Effector memory CD8-positive, alpha-beta T cell (primary cell): ENCODE measurements at places on chromosomes 1 and 21.

DNA sequence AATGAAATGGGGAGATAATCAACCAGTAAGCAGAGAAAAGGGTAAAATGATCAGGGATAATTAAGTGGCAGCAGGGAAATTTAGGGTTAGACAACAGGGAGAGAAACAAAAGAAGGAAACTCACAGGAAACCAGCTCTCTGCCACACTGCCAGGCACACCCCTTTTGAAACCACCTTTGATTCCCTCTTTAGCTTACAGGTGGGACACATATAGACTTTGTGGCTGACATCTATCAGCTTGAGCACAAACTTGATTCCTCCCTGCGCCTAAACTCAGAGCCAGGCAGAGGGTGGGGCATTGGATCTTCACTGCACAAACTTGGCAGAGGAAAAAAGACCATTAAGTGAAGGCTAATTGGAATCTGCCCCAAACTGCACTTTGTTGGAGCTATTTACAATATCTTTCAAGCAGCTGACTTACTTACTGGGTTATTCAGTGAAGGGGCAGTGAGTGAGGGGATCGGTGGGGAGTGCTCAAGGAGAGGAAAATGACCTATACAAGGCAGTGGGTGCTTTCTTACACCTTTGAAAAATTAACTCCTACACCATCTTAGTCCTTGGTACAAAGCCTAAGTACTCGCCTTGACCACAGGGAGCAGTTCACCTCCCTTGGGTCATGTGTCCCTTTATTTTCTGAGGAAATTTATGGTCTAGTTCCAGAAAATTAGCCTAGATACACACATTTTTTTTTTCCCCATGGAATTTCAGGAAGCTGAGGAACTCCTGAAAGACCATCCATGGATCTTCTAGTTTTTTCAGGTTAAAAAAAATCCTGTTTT, 60.2 kb downstream of the PBX1 start:
- H3K4me1 ChIP-seq: no peaks in the 10 kb centered on the region
- no peak overlapping the region for H3K4me3 ChIP-seq
- peaks cover 6% of the 10 kb centered on the region for H3K27me3 ChIP-seq

DNA sequence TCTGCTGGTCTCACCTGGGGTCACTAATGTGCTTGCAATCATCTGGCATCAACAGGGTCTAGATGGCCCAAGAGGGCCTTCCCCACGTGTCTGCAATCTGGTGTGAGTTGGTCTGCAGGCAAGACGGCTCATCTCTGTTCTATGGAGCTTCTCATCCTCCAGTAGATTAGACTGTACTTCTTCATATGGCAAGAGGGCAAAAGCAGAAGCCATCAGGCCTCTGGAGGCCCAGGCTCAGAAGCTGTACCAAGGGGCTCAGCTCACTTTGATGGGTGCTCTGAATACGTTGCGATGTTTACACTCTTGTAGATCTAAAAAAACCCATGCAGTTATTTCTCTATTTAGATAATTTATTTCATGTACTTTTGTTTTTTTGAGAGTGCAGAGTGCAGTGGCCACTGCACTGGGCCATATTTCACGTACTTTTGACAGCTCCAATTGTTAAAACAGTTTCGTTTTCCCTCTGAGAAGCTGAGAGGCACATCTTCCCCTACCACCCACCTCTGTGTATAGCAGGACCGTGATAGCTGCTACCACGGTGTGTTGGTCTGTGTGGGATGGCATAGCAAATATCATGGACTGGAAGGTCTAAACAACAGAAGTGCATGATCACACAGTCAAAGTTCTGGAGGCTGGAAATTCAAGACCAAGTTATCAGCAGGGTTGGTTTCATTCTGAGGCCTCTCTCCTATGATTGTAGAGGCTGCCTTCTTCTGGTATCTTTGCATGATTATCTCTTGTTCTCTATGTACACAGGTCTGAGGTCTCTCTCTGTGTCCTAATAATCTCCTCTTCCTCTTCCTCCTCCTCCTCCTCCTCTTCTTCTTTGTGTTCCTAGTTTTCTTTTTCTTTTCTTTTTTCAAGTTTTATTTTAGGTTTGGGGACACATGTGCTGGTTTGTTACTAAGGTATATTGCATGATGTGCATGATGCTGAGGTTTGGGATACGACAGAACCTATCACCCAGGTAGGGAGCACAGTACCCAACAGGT, 17.0 kb downstream of the CITED4 start:
- no peaks in the 10 kb centered on the region for H3K27me3 ChIP-seq
- DNase-seq: no peak
- H3K27ac ChIP-seq: peak overlapping the region; percentile 7
- H3K36me3 ChIP-seq: no peaks in the 10 kb centered on the region
- H3K4me3 ChIP-seq: peak overlapping the region; percentile 3

DNA sequence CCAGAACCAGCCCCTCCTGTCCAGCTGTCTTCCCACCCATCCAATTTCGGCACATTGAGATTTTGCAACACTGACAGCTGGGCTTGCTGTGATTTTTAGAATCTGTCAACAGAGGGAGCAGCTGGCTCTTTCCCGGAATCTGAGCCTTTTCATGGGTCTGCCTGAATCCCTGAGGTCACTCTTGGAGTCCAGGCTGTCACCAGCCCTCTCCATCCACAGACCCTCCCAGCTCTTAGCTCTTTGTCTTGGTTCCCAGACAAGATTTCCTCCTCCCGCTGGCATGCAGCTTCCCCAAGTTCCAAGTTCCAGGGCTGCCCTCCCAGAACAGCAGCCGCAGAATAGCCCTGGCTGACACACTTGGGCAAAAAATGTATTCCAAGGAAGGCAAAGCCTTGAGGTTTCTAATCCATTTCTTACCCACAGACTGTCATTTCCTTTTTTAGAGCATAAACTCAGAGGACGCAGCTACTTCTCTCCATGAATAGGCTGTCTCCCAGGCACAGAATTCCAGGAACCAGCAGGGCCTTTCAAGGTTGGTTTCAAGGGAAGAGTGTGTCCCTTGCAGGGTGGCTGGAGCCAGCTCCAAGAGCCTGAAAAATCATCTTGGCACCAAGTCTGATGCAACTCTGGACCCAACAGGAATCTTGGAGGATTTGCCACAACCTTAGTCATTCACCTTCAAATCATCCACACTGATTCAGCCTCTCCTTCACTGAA, 7.1 kb upstream of the TMEM61 start:
- no peak for DNase-seq
- no peak overlapping the region for H3K4me3 ChIP-seq
- H3K27ac ChIP-seq: no peak overlapping the region
- H3K4me1 ChIP-seq: no peaks in the 10 kb centered on the region

DNA sequence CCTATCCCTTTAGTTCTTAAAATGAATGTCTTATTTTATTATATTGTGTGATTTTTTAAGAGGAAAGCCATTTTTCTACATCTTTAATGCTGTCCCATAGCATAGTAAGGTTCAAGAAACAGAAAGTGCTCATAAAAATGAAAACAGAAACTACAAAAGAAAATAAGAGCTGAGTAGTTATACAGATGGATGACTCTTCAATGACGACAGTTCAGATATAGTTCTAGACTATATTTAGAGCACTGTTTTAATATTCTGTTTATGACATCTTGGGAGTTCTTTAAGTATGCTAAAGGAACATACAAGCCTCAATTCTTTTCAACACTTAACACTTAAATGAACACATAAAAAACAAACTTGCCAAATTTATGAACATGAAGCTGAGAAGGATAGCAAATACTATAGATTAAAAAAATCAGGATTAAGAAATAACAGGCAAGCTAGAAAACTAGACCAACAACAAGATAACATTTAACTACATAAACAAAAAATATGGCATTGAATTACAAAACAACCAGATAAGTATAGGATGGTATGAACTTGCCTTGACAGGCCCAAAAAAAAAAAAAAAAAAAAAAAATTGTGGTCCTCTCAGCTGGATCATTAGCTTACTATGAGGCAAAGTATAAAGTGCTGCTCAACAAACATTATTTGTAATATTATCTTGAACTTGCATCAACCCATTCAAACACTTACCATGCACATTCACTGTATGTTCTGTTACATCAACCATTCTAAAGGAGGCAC, 87.9 kb downstream of the ZZZ3 start:
- H3K27me3 ChIP-seq: no peaks in the 10 kb centered on the region
- peak overlapping the region; percentile 2 for H3K27ac ChIP-seq
- no peak for DNase-seq
- no peaks in the 10 kb centered on the region for H3K4me1 ChIP-seq

- DNase-seq: no peak
- peaks cover 11% of the 10 kb centered on the region for H3K27me3 ChIP-seq
- no peaks in the 10 kb centered on the region for H3K36me3 ChIP-seq
- no peak overlapping the region for H3K4me3 ChIP-seq
- no peak overlapping the region for H3K27ac ChIP-seq
Measured at GRCh38 chr1:108718927-108719655, 6.4 kb downstream of the FNDC7 start.

- H3K27ac ChIP-seq: peak overlapping the region; percentile 97
- no peaks in the 10 kb centered on the region for H3K27me3 ChIP-seq
- no peak for DNase-seq
- peak overlapping the region; percentile 94 for H3K4me3 ChIP-seq
Measured at GRCh38 chr1:39205781-39206464, 1.4 kb downstream of the MACF1 start.

- no peak for DNase-seq
- H3K4me1 ChIP-seq: peaks cover 21% of the 10 kb centered on the region
- no peak overlapping the region for H3K4me3 ChIP-seq
Measured at GRCh38 chr1:202619505-202619904, 90.7 kb downstream of the SYT2 start.

GRCh38 chr1:168467452-168467851, 76.3 kb downstream of the XCL2 start:
- peak overlapping the region; percentile 91 for H3K27ac ChIP-seq
- H3K4me1 ChIP-seq: peaks cover 50% of the 10 kb centered on the region
- no peaks in the 10 kb centered on the region for H3K27me3 ChIP-seq
- H3K36me3 ChIP-seq: no peaks in the 10 kb centered on the region
- peak overlapping the region; percentile 61 for H3K4me3 ChIP-seq
- DNase-seq: no peak

DNA sequence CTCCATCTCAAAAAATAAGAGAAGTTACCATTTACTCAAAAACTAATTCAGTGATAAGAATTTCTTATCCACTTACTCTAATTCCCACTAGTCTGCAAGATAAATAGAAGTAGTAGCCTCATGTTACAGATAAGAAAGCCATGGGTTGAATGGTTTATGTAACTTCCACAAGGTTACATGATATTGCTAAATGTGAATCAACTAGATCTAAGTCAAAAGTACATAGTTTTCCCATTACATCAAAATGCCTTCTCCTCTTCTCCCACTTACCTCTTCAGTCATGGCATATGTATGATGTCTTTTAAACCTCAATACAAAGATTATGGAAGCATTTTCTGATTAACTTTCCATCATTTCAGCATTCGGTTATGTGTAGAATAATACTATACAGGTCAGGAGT, 108.5 kb downstream of the ASH1L start:
- no peak overlapping the region for H3K27ac ChIP-seq
- H3K4me1 ChIP-seq: peaks cover 5% of the 10 kb centered on the region
- H3K4me3 ChIP-seq: no peak overlapping the region

DNA sequence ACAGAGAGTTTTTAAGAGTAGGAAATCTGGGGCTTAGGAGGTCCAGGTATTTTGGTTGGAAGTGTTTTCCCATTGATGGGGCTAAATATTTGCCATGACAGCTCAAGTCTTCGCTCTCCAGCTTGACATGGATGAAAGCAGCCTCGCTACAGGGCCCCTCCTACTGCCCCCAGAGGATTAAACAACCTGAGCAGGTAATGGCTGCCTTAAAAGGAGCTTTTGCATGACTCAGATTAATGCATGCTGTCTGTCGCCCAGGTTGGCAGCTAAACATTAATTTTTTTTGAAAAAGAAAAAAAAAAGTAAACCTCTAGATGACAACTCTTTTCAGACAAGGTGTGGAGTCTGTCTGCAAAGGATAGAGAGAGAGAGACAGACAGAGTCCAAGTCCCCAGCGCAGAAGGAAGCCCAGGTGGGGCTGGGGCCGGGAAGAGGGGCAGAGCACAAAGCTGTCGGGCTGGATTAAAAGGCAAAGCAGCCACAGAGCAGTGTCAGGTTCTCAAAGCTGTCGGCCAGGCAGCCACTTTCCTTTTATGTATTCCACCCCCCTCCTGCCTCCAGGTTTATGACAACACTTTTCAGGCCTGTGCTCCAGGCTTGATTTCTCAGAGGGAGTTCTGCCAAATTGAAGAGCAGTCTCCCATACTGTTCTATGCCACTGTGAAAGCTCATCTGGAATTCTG, 127.9 kb downstream of the CLIC6 start:
- DNase-seq: no peak
- peak overlapping the region; percentile 68 for H3K27ac ChIP-seq
- no peaks in the 10 kb centered on the region for H3K27me3 ChIP-seq
- H3K36me3 ChIP-seq: peaks cover 68% of the 10 kb centered on the region
- peaks cover 7% of the 10 kb centered on the region for H3K4me1 ChIP-seq

- no peaks in the 10 kb centered on the region for H3K36me3 ChIP-seq
- no peak for DNase-seq
- H3K27me3 ChIP-seq: no peaks in the 10 kb centered on the region
- H3K4me3 ChIP-seq: no peak overlapping the region
Measured at GRCh38 chr1:198842686-198843085, 203.8 kb downstream of the PTPRC start.

- no peak for DNase-seq
- peaks cover 9% of the 10 kb centered on the region for H3K27me3 ChIP-seq
- peaks cover 8% of the 10 kb centered on the region for H3K4me1 ChIP-seq
- H3K27ac ChIP-seq: no peak overlapping the region
Measured at GRCh38 chr1:35122311-35122710, 43.1 kb downstream of the ZMYM1 start.

DNA sequence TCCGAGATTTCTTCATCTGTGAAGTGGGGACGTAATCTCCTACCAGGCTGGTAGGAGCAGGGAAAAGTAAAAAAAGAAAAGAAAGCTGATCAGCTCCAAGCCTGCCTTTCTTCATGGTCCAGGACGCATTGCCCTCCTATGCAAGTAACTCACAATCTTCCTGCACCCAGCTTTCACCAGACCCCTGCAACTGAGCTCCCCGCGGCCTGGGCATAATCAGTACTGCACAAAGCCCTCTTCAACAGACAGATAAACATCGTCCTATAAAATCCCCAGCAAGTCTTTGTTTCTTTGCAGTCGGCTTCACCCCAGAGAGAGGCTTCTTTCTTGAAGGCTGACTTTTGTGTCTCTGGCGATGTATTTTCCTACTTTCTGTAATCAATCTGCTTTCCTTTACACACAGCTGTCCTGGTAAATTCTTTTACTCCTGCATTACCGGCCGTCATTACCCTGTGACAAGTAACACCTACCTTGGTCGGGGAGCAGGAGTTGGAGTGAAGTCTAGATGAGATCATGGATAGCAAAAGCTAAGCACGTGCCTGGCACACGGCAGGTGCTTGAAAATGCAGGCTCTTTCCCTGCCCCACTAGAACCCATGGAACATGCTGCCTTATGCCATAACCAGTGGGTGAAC, 8.3 kb downstream of the PADI1 start:
- peaks cover 33% of the 10 kb centered on the region for H3K4me1 ChIP-seq
- peaks cover 69% of the 10 kb centered on the region for H3K27me3 ChIP-seq
- H3K27ac ChIP-seq: no peak overlapping the region
- no peak for DNase-seq

GRCh38 chr1:226722240-226722900, 16.7 kb downstream of the ITPKB start:
- peaks cover 75% of the 10 kb centered on the region for H3K4me1 ChIP-seq
- H3K4me3 ChIP-seq: peak overlapping the region; percentile 76
- H3K27me3 ChIP-seq: no peaks in the 10 kb centered on the region
- peaks cover 68% of the 10 kb centered on the region for H3K36me3 ChIP-seq
- no peak for DNase-seq
